ENCODE measurements at places on chromosomes 1 and 21. TPM values are rescaled to one million over a fixed set of nuclear protein-coding genes. Genes with fewer than 3 reads are reported as not detected.

DNA sequence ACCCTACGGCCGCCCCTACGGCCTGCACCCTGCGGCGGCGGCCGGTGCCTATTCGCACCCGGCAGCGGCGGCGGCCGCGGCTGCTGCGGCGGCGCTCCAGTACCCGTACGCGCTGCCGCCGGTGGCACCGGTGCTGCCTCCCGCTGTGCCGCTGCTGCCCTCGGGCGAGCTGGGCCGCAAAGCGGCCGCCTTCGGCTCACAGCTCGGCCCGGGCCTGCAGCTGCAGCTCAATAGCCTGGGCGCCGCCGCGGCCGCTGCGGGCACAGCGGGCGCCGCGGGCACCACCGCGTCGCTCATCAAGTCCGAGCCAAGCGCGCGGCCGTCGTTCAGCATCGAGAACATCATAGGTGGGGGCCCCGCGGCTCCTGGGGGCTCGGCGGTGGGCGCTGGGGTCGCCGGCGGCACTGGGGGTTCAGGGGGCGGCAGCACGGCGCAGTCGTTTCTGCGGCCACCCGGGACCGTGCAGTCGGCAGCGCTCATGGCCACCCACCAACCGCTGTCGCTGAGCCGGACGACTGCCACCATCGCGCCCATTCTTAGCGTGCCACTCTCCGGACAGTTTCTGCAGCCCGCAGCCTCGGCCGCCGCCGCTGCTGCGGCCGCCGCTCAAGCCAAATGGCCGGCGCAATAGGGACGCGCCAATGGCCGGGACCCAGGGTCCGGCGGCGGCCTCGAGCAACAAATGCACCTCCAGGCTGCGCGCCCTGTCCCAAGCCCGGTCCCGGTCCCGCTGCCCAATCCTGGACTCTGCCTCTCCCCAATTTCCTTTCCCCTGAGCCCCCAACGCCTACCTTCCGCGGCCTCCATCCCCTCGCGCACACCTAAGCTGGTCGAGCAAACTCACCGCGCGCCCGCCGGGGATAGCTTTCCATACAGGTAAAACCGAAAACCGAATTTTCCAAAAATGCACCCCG, 1.8 kb downstream of the FOXD3 start:
- peak overlapping the region; percentile 64 for H3K4me3 ChIP-seq
- H3K27me3 ChIP-seq: peaks cover 100% of the 10 kb centered on the region

DNA sequence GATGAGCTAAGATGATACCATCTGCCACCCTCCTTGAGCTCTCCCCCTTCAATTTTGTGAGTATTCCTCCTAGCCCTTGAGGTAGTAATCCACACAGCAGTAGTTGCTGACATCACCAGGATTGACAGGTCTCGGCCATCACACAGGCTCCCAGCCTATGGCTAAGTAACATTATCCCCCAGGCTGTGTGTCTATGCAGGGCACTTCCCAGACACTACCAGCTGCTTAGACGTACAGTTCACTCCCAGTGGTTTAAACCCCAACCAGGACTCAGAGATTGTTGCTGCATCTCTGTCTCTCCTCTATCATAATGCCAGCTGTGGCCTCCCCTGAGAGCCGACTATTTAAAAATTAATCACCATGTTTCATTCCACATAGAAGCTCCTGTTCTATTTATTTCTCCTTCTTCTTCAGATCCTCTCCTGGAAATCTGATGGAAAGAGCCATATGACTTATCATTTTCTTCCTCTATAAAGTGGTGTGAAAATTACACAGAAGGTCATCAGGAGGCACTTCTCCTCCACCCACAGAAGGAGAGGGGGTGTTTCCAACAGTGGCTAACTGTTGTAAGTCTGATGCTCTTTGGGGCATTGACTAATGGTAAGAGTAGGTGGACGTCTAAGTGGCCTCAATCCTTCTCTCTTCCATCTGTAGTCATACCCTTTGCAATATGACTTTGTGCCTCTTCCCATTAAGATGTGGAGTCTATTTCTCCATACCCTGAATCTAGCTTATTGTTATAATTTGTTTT, 396.3 kb downstream of the SETD4 start:
- DNase-seq: no peak
- H3K36me3 ChIP-seq: no peaks in the 10 kb centered on the region
- H3K27me3 ChIP-seq: no peaks in the 10 kb centered on the region
- H3K27ac ChIP-seq: no peak overlapping the region

DNA sequence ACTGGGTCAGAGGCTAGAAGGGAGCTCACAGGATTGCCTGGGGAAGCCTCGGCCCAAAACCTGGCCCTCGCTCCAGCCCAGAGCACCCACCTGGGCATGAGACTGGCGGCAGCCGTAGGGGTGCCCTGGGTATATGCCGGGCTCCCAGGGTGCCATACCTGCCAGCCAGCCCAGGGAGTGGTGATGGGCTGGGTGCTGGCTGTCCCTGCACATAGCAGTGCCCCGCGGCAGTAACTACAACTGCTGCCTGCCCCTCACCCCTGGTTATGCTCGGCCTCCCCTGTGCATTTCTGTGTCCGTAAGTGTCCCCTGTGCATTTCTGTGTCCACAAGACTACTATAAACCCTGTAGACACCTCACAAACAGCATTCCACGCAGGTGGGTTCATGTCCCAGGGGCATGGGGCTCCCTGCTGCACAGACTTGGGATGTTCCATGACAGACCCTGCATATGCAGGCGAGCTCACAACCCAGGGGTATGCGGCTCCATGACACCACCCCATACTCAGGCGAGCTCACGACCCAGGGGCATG, 5.8 kb upstream of the SPATC1L start:
- DNase-seq: no peak
- no peaks in the 10 kb centered on the region for H3K27me3 ChIP-seq
- no peaks in the 10 kb centered on the region for H3K36me3 ChIP-seq
- no peak overlapping the region for H3K4me3 ChIP-seq

DNA sequence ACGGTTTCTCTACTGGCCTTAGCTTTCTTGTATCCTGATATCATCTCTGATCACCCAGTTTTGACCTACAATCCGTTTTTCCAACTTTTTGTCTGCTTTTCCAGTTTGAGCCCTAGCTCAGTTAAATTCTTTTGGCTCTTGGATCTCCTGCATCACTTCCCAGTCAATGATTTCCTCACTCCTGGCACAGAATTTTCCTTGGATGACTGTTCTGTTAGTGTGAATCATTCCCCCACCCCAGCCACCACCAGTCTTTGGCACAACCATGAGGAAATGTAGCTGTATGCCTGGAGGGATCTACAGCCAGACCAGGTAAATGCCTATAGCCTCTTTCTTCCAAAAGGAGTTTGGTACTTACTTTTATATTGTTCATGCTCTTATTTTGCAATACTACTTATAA, 187.2 kb upstream of the PTGFR start:
- H3K27ac ChIP-seq: no peak overlapping the region
- no peaks in the 10 kb centered on the region for H3K27me3 ChIP-seq
- no peaks in the 10 kb centered on the region for H3K36me3 ChIP-seq
- peak; percentile 17 for DNase-seq
- no peaks in the 10 kb centered on the region for H3K4me1 ChIP-seq

DNA sequence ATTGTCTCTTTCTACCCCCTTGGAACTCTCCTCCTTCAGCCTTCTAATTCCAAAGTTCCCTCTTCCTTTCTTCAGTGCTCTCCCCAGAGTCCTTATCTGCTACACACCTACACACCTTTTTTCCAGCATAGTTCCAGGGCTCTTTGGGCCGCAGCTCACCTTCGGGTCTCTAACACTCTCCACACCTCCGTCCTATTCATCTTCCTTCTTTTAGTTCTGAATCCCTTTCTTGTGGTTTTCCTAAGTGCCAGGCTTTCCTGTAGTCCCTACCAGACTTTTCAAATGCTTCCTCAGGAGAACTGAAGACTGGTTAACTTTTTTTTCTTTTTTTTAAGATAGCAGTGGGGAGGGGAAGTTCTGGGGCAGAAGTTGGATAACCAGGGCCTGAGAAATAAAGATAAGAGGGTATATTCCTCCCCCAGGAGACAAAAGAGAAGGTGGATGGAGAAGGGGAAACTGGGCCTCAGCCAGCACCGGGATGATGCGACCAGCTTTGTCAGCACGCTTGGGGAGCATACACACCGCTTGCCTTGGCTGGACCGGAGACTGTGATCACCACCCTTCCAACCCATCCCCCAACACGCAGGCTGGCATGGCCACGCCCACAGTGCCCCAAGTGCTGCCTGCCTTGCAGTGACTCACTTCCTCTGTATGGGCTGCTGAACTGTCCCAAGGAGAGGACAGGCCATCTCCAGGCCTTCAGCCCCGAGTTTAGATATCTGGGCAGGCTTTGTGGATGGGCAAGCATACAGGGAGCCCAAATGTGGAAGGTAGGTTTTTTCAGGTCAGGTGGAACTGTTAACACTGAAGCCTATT, 2.5 kb upstream of the CERS2 start:
- no peaks in the 10 kb centered on the region for H3K27me3 ChIP-seq

DNA sequence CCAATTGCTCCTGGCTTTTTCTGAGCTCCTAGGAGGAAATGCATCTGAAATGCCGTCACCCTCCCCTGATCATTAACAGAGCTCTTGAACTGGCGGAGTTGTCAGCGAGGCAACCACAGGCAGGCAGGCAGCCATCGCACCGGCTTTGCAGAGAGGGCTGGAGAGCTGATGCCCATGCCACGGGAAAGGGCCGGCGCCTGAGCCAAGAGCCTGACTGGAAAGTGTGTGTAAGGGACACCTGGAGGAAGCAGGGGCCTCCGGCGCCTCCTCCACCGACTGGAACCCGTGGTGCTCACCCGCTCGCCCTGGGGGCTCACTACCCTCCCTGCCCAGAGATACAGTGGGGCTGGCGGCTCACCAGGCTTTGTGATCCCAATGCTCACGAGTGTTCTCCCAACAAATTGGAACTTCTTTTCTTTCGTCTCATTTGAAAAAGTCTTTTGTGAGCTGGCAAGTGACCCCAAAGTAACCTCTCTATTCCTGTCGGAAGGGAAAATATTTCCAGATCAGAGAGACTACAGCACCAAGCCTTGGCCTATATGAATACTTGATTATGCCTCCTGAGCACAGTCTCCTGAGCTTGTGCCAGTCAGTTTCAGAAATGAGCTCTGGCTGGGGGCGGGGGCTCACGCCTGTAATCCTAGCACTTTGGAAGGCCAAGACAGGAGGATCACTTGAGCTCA, 97.7 kb upstream of the SLC25A33 start:
- H3K4me3 ChIP-seq: no peak overlapping the region
- peak overlapping the region; percentile 48 for H3K27ac ChIP-seq
- H3K4me1 ChIP-seq: peaks cover 27% of the 10 kb centered on the region
- DNase-seq: no peak
- H3K36me3 ChIP-seq: no peaks in the 10 kb centered on the region
- H3K27me3 ChIP-seq: no peaks in the 10 kb centered on the region

GRCh38 chr1:55046871-55047270, 7.5 kb downstream of the PCSK9 start:
- no peaks in the 10 kb centered on the region for H3K27me3 ChIP-seq
- no peaks in the 10 kb centered on the region for H3K4me1 ChIP-seq
- H3K4me3 ChIP-seq: no peak overlapping the region
- DNase-seq: no peak
- H3K36me3 ChIP-seq: no peaks in the 10 kb centered on the region

GRCh38 chr1:74729741-74730478, 2.9 kb downstream of the CRYZ start:
- peaks cover 29% of the 10 kb centered on the region for H3K4me1 ChIP-seq
- no peak overlapping the region for H3K27ac ChIP-seq
- no peak for DNase-seq
- no peaks in the 10 kb centered on the region for H3K36me3 ChIP-seq
- no peak overlapping the region for H3K4me3 ChIP-seq
- H3K27me3 ChIP-seq: no peaks in the 10 kb centered on the region

DNA sequence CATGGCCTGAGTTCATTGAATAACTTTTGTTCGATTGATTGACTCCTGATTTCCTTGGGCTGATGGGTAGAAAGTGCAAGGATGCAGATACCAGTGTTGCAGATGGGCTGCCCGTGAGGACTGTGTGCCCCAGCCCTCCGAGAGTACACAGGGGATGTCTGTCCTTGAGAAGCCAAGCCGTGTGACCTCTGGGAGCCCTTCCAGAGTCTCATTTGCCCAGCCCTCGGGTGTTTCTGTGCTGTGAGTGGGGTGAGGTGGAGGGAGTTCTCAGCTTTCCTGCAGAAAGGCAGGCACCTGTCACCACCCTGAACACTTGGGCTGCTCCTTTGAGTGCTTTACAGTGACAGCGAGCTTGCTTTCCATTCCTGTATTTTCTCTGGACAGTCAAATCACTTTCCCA, 96.4 kb upstream of the CACNA1E start:
- no peaks in the 10 kb centered on the region for H3K36me3 ChIP-seq
- no peak for DNase-seq
- no peak overlapping the region for H3K27ac ChIP-seq
- H3K4me3 ChIP-seq: no peak overlapping the region

DNA sequence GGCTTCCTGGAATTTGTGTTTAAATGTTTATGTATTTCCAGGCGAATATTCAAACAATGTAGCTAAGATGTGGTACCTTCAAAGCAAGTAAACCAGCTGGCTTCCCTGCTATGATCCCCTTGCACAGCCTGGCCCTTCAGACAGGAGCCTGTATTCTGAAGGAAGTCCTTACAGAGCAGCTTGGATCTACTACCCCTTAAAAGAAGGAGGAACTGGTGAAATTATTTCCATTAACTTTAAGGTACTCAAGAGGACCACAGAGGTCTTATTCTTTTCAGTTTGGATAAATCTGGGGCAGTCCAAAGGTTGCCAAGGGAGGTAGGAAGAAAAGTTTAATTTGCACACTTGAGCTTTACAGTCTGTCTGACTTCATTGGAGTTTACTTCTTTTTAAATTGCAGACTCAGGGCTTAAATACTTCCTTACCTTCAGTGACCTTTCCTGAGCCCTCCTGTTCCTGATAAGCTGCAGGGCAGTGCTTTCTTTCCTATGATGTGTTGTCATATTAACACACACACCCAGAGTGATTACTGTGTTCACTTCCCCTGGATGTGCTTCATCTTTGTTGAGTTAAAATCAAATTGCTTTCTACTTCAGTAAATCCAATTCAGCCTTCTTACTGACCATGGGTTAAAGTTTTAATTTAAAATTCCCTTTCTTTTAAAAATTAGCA, 40.5 kb downstream of the DISC1 start:
- no peaks in the 10 kb centered on the region for H3K27me3 ChIP-seq
- H3K4me1 ChIP-seq: no peaks in the 10 kb centered on the region
- DNase-seq: no peak
- H3K36me3 ChIP-seq: no peaks in the 10 kb centered on the region
- H3K27ac ChIP-seq: no peak overlapping the region

The THEMIS2 gene
- total RNA-seq: 25.4 TPM

The KIF17 gene
- 21.1 TPM for total RNA-seq

The MSH4 gene
- not detected for total RNA-seq

The ACTN2 gene
- not detected for total RNA-seq

The SPRR2E gene
- total RNA-seq: not detected
